ENCODE measurements at places on chromosomes 2 and 18.

DNA sequence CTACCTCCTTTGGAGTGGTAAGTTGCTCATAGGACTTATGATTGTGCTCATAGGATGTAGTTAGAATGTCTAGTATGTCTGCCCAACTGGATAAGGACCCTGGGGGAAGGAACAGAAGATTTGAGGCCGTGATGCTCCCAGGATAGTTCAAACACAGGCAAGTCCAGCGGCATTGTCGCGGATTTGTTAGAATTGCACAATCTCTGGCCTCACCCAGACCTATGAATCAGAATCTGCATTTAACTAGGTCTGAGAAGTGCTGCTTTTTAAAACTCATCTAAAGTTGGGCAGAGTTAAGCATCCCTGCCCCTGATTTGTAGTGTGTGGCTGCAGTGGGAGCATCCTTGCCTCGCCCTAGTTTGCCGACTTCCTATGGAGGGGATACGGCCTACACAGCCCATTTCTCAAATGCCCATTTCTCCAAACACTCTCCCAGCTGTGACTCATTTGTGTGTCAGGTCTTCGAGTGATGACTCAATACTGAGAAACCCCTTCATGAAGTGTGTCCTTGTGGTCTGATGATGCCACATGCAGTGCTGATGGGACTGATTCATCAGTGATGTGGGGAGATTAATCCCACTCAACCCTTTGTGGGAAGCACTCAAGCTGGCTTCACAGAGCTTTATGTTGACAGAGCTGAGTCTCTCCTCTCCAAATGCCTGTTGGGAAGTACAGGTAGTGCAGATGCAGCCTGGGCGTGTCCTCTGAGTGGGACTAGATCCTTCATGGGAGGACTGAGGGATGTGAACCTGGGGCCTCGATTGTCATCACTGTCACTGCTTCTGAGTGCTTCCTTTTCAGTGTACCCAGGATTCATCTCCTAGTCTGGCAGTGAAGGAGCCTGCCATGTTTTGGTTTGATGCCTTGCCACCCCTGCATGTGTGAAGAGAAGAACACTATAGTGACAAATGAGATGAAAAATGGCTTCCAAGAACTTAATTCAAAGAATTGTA, 18.7 kb downstream of the SMIM21 start:
- DNase-seq: no peak

- no peak for DNase-seq
These were observed 373.2 kb downstream of the TRIB2 start for GRCh38 chr2:13089971-13090370.

DNA sequence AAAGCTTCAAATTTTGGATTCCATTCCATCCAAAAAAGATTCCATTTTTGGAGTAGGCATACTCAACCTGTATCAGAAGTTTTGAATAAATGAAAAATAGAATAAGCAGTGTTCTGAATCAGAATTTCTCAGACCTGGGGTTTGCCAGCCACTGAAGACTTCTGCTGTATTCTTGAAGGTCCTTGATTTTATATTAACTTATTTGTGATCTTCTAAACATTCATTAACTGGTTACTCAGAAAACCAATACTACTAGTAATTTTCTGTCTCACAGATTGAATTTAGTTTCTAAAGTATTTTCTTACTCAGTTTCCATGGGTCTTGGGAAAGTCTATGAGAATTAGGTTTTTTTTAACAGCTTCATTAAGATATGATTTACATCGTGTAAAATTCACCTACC, 60.9 kb downstream of the RIF1 start:
- no peak for DNase-seq

DNA sequence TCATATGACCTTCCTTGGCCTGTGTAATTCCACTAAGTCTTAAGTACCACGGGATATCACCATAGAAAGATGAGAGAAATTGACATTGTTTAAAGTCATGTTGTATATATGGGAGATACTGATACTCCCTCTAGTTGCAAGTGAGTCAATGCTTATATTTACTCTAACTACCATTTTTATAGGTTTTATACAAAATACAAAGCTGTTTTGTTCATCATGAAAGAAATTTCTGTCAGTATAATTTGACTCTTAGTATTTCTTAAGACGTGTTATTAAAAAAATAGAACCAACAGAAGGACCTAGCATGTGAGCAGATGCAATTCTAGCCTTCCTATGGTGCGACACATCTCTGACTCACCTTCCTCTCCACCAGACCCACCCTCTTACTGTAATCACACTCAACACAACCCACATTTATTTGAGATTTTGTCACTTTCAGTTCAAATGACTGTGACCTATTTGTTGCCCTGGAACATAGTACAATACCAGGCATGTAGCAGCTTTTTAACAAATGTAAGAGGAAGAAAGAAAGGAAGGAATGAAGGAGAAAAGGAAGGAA, 453.1 kb downstream of the CMPK2 start:
- DNase-seq: no peak

Measured in NCI-H1417 treated with DMSO at 0.1 percent for 48 hours (cell line).